ENCODE measurements at places on chromosomes 16 and 17.

GRCh38 chr16:72963533-72964315 is 84.2 kb downstream of the ZFHX3 start:
- DNase-seq = peak; percentile 85

DNA sequence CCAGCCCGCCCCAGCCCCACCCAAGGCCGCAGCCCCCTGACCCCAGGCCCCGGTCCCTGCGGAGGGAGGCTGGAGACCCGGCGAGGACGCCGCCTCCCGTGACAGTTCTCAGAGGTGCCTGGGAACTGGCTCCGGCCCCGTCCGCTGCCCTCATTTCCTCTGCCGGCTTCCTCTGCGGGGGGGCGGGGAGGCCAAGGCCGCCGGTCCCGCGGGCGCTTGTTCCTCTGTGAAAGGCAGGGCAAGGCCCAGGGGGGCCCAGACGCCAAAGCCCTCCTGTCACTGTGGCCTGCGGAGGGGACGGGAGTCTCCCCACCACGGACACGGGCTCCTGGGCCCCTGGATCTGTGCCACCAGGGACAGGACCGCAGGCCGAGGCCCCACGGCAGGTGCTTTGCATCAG is 5.0 kb upstream of the PVALEF start:
- DNase-seq = no peak

DNA sequence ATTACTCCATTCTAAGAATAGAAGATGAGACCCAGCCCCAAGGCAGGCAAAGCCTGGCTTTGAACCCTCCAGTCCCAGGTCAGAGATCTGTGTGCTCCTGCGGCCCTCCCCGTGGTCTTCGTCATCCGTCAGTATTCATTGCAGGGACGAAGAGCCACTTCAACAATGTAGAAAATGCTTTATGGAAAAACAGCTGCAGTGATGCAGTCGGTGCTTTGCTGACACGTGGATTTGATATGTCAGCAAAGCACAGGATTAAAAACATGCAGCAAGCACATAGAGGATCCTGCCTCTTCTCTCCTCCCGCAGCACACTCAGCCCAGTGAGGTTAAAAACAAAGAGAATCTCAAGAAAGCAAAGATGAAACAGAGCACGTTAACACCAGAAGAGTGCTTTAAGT is 117.1 kb upstream of the AXIN2 start:
- DNase-seq = peak; percentile 48

GRCh38 chr16:995087-995486 is 13.5 kb downstream of the SOX8 start:
- DNase-seq = no peak

- DNase-seq = peak; percentile 18
Measured at GRCh38 chr16:59192551-59193199, 458.6 kb upstream of the GOT2 start.

DNA sequence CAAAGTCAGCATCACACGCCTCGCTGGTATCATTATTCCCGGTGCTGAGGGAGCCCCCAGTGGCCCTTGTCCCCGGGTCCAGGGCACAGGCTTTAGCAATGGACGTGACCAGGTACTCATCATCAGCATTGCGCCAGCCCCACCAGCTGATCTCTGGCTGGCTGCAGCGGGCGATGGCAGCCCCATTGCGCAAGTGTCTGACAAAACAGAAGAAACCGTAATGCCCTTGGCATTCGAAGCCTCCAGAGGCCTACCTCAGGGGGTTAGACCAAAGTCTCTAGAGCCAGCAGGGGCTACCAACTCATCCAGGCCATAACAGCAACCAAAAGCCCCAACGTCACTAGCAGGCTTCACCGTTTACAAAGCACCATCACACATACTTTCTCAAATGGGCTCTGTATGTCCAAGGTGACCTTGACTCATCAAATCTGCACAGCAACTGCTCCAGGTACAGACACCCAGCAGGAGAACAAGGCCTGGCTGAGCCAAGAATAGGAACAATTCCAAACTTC is 7.3 kb downstream of the MTMR4 start:
- no peak for DNase-seq

DNA sequence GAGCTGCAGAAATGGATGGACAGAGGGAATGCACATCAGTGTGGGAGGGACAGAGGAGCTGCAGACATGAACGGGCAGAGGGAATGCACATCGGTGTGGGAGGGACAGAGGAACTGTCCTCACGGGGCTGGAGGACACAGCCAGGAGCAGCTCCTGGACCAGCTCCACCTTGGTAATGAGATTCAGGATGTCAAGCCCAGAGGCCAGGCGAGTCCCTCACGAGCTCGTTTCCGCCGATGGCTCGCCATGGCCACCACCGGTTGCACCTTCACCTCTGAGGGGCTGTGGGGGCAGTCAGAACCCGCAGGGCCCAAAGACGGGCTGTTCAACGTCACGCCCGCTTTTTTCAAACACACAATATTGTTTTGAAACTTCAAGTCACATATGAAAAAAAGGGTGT is 56.2 kb downstream of the RPH3AL start:
- DNase-seq = no peak

GRCh38 chr16:15981382-15981781 is 32.0 kb downstream of the ABCC1 start:
- no peak for DNase-seq

DNA sequence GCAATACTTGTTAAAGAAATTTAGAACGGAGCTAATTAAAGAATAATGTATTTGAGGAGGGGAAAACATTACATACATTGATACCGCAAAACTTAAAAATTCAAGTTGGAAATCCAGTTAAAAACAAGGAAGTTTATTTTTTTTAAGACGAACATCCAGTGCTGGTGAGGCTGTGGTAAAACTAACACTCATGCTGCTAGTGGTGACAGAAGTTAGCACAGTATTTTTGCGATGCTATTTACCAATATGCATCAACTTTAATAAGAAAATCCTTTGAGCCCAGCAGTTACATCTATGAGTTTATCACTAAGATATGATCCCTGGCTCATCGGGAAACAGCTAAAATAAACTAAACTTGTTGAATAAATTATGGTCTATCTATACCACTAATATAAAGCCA is 31.7 kb downstream of the GSPT1 start:
- no peak for DNase-seq

DNA sequence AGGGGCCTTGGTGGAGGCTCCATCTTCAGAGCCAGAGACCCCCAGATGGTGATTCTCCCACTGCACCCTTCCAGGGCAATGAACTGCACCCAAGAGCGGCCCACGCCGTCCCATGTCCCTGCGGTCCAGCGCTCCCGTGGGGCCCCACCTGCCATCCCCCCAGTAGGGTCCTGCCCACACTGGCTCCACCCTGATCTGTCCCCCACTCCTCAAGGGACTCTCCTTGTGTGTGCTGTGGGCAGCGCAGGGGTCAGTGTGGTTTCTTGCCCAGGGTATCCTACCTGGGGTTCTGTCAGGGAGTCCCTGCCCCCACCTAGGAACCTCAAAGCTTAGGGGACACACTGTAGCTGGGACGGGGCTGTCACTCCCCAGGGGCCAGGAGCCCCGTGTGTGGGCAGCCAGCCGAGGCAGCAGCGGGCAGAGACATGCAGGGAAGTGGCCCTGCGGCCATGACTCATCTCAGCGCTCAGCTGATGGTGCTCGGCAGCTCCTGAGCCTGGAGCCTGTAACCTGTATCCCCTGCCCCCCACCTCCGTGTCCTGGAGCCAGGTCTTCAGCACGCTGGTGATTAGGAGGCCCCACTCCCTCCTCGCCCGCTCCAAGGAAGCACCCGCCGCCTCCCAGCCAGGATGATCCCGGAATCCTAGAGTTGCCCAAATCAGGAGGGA is 35.7 kb upstream of the SSTR5 start:
- peak; percentile 8 for DNase-seq

- no peak for DNase-seq
Measured at GRCh38 chr16:57196753-57197152, 10.6 kb downstream of the RSPRY1 start.

- no peak for DNase-seq
Measured at GRCh38 chr17:58339755-58340404, 11.3 kb upstream of the TSPOAP1 start.

- DNase-seq = no peak
Measured at GRCh38 chr16:3841729-3842508, 38.6 kb downstream of the CREBBP start.

Measured in fibroblast of upper back skin (primary cell).